LoVo (cell line): ENCODE measurements at places on chromosomes 3 and 15.

GRCh38 chr3:160695915-160696327 lies 19.0 kb downstream of the ARL14 start:
- no peak for DNase-seq

DNA sequence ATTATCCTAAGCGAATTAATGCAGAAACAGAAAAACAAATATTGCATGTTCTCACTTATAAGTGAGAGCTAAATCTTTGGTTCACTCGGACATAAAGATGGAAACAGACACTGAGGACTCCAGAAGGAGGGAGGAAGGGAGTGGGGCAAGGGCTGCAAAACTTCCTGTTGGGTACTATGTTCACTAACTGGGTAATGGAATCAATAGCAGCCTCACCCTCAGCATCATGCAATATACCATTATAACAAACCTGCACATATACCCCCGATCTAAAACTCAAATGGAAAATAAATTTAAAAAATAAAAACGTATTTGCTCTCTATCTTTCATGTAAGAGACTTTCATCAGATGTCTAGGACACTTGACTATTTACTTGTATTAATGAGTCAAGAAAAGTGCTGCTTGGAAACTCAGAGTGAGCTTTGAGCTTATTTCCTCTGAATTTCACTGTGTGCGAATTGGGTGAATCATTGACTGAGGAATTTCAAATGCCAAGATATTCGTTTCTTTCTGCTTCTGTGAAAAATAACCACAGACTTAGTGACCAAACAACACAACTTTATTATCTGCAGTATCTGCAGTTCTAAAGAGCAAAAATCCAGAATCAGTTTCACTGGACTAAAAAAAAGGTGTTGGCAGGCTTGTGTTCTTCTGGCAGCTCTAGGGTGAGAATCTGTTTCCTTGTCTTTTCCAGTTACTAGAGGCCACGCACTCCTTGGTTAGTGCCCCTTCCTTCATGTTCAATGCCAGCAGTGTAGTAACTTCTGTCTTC lies 18.4 kb downstream of the TM4SF18 start:
- DNase-seq, result peak; percentile 39

DNA sequence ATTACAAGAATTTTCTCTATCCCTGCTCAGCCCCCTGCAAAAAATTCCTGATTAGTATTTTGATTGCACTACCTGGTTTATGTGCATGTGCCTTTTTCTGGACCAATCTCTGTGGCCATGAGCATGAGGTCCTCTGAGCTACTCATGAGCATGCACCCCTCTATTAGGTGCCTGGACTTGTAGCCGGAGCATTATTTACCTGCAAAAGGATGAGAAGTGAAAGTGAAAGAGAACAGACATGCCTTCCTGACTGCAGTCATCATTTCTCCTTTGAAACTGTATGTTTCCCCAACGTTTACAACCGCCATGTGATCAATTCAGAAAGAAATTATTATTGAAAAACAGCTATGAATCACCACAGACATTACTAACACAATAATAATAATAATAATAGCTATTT lies 1008.8 kb downstream of the ROBO2 start:
- peak; percentile 2 for DNase-seq

DNA sequence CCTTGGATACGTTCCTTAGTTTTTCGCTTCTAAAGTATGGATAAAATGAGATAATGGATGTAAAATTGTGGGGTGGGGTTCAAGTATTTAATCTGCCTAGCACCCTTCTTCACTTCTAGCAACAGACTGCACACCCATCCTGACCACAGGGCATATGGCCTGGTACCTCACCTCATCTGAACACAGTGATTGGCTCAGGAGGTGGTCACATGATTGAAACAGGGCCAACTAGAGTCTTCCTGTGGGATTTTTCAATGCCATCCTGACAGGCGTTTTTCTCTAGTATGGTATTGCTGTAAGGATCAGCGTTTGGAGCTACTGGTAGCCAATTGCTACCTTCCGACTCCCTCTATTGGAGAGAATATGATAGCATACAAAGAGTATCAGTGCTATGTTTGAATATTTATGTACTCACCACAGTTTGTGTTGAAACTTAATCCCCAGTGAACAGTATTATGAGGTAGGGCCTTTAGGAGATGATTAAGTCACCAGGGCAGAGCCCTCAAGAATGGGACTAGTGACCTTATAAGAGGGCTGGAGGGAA lies 172.2 kb downstream of the PPM1L start:
- no peak for DNase-seq

- DNase-seq, result no peak
These were observed 322.3 kb upstream of the SUCLG2 start for GRCh38 chr3:67976663-67977062.

DNA sequence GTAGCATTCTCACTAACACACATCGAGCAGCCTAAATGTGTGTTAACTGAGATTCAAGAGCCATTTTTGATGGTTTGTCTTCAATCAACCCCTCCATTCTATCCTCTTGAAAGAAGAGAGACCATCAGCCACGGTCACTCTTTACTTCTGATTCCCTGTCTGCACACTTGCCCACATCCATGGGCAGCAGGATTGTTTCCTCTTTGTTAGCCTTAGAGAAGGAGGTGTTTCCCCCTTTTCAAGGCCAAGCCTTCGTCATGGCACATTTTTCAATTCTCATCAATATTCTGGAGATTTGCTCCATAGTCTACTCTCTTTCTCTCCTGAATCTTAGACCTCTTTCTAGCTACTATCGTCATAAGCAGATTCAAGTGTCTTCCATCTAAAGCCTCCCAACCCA lies 522.4 kb upstream of the NAALADL2 start:
- DNase-seq, result no peak

- DNase-seq, result no peak
These were observed 674.4 kb downstream of the NTRK3 start for GRCh38 chr15:87582169-87582568.

GRCh38 chr3:139358841-139359562 lies 15.2 kb downstream of the MRPS22 start:
- DNase-seq, result no peak

GRCh38 chr15:33662014-33662413 lies 306.3 kb upstream of the CHRM5 start:
- DNase-seq, result no peak

DNA sequence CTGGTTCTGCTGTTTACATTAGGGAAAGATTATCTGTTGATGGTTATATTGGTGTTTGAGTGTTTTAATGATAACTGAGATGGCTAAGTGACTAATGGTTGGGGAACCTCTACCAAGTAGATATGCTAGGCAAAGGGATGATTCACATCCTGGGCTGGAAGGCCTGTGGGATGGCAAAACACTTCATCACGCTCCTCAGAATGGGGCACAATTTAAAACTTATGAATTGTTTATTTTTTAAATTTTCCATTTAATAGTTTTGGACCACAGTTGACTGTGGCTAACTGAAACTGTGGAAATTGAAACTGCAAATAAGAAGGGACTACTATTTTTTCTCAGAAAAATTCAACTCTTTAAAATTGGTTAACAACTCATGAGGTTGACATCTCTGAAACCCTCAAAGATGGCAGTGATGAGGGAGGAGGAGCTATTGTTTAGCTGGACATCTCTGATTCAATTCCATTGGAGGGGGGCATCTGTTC lies 100.5 kb upstream of the ZBED2 start:
- DNase-seq, result peak; percentile 24

DNA sequence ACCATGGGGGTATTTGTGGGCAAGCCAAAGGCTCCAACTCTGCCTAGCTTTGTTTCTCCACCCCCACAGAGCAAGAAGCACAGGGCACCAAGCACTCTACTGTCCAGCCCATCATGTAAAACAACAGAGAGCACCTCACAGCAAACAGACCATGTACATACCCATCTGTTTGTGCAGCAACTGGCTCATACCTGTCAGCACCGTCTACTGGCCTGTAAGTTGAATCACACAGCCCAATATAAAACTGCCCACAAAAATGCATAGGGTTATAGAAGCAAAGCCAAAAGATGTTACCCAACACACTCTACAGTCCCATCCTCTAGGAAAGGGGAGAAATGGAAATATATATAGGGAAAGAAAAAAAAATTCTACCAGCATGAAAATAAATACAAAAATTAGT lies 139.7 kb upstream of the CPNE4 start:
- DNase-seq, result no peak

GRCh38 chr15:70088455-70088854 lies 9.3 kb downstream of the TLE3 start:
- DNase-seq, result no peak

- DNase-seq, result no peak
These were observed 1.7 kb downstream of the CLDN11 start for GRCh38 chr3:170420307-170420821.

GRCh38 chr15:39313881-39314280 lies 267.0 kb upstream of the THBS1 start:
- DNase-seq, result no peak

GRCh38 chr3:47794544-47794943 lies 8.4 kb upstream of the DHX30 start:
- no peak for DNase-seq

DNA sequence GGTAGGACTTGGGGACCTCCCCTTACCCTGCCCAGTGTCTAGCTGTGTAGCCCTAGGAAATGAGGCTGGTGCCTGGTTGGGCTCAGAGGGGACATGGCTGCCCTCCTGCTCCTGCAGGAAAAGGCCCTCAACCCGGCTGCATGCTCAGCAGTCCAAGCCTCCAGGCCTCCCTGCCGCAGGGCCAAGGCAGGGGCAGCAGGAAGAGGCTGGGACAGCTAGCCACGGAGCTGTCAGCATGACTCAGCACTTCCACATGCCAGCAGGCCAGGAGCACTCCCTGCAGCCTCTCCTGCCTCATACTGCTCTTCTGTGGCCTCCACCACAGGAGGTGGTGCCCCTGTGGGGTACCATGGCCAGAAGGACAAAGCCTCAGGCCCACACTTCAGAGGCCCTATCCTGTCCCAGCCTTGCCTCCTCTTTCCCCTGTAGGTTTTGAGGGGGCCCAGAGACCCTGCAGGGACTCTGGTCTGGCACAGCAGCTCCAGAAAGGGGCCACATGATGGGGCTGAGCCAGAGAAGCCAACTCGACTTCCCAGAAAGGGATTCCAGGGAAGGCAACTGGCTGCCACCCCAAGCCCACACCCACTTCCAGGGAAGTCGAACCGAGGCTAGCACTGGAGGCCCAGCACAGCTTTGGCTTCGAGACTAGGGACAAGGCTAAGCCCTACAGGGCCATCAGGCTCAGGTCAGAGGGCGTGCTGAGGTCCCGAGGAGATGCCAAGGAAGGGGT lies 19.5 kb downstream of the TKT start:
- DNase-seq, result peak; percentile 67

- DNase-seq, result no peak
These were observed 233.2 kb upstream of the CHRM5 start for GRCh38 chr15:33735143-33735542.

GRCh38 chr3:149031096-149031495 lies 39.8 kb downstream of the GYG1 start:
- DNase-seq, result no peak

DNA sequence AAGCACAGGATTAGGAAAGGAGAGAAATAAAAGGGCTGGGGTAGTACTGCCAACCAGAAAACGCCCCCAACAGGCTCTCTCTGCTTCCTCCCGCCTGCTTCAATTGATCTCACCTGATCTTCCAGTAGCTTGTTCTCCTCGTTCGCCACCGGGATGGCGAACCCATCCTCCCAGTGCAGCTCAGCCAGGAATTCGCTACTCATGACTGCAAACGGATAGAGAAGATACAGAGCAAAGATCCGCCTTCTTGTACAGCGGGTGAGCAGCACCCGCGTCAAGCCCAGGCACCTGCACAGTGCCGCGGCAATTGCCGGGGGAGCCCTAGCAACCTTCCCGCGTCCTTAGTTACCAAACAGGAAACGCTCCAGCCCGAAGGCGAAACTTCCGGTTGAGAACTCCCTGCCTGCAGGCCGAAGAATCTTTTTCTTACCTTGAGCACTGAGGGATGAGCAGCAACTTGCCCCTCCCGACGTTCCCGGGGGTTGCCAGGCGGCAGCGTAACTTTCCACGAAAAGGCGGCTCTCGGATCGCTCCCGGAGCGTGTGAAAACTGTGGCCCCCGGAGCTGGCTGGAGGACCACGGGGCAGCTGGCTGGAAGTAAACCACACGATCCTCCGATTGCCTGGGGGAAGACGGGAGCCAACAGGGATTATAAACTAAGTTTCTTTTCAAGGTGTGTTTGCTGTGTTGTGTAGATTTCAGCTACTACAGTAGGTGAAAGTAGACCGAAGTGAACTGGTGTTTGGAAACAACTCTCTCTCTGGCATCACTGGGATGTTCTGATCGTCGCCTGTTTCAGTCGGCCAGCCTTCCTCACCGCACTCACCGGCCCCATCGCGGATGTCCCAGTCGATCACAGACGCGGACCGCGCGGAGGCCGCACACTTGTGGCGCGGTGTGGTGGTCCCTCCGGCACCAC lies at the start of gene CCDC39:
Gene CCDC39 (minus strand): TSS at position 312 of the 919 bp plus-strand sequence. CDS start 109 bp downstream, at position 203.
- no peak for DNase-seq

GRCh38 chr15:79025201-79025600 lies 65.4 kb downstream of the RASGRF1 start:
- no peak for DNase-seq

DNA sequence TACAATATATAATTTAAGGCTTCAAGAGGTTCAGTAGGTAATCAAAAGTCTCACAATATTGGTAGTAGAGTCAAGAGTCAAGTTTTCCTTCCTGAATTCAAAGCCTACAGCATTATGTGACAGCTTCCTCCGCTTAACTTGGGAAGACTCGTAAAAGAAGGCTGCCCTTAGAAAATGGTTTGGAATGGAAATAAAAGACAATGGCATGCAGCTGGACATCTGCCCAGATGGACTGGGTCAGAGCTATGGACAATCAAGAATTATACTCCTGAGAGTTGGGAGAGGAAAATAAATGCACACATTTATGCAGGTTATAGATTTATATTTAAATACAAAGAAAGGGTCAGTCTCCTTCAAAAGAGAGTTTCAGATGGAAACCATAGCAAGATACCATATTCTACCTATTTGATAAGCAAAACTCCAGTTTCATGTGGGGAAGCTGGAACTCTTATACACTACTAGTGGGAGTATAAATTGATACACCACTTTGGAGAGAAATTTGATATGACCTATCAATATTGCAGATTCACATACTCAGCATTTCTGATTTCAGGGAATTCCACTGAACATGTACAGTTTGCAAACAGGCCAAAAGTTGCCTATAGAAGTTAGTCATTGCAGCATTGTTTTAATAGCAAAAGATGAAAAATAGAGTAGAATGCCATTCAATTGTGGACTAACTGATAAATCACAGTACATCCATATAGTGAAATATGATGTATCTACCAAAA lies 6.1 kb downstream of the CRYBG3 start:
- DNase-seq, result no peak

DNA sequence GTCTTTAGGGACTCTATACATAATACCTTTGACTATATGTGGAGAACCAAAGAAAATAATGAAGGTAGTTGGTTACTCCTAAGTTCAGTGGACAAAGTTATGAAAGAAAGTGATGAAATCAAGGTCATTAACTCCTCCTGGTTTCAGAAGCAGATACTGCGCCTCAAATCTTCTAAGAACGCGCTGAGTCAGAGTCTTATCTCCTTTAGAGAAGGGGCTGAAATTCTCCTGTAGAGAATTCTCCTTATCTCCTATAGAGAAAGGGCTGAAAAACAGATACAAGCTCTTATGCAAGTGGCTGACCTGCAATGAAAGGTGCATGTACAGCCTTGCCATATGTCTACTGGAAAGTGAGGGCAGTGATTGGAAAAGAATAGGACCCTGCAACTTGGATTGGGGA lies 824.2 kb downstream of the NSUN3 start:
- DNase-seq, result no peak

GRCh38 chr3:76668653-76669052 lies 371.2 kb upstream of the ROBO2 start:
- DNase-seq, result no peak
